ENCODE measurements at places on chromosomes 6 and 20.

DNA sequence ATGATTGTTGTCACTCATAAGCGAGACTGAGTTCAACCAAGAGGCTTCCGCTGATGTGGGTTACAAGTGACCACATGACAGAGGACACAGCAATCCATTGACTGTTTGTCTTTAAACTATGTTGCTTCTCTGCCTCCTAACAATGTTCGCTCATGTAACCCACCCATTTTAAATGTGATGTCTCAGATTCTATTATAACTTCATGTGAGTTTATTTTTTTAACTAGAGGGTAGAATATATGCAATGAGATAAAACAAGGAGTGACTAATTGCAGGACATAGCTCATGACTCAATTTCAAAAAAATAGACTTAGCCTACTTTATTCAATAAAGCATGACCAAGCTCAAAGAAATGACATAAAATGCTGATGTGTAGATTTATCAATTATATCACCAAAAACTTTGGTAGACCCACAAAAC is 119.2 kb upstream of the SASH1 start:
- DNase-seq, result no peak

- DNase-seq, result peak; percentile 70
Observed at GRCh38 chr6:5325173-5325572, 63.9 kb downstream of the FARS2 start.

DNA sequence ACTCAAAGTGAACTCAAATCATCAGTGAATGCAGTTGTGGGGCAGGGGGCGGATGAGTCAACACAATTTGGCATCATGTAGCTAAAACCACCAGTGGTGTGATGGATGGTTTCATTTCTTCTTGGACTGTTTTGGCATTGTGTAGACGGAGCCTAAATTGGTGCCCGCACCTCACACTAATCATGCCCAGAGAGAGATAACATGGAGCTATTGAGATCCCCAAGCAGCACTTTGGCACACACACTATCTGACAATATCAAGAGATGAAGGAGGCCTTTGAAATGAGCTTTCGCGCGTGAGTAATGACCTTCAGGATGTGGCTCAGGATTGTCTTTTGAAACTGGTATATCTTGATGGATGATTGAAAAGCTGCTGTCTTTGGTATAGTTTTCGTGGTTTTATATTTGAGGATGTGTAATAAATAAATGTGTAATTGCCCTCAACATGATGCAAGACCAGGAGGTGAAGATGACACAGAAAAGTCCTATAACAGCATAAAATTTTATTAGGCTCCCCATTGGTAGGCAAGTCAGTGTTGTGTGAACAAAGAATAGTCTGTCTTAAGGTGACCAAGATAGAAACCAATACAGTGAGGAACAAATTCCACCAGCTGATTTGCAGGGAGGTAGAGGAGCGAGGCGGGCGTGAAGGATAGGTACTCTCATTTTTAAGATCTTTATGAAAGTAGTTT is 174.2 kb downstream of the TSHZ2 start:
- DNase-seq, result no peak

- no peak for DNase-seq
Observed at GRCh38 chr6:143698759-143699429, 21.1 kb downstream of the PHACTR2 start.

DNA sequence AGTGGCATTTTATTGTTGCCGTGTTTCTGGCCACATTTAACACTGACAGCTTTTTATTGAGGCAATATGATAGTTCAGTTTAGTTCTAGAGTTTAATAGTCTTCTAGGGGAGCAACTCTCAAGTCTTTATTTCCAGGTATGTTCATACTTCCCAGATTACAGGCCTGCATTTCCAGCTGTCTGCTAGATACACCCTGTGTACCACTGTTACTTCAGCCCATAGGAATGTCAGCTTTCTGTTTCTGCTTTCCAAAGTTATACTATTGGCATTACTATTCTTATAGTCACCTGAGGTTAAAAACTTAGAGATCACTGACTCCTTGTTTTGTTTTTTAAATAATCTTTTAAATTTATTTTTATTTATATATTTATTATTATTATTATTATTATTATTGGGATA is 7.6 kb downstream of the ZNF451 start:
- DNase-seq, result no peak

DNA sequence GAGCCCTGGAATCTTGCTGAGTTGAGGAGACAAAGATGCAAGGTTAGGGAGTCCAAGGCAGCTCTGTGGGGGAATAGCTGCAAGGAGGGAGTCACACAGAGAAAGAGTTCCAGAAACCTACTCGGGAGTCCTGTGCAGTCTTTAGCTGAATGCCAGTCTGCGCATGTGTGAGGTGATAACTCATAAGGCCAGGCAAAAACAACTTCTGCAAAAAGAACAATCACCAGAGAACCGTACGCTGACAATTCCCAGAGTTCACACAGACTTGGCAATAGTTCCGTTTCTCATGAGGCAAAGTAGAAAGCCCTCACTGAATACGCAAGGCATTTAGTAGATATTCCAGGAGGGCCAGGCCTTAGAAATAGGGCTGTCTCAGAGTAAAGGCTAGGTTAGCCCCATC is 135.2 kb upstream of the TAB2 start:
- no peak for DNase-seq

- DNase-seq, result no peak
Observed at GRCh38 chr6:83767033-83767432, 58.1 kb upstream of the SNAP91 start.

- no peak for DNase-seq
Observed at GRCh38 chr6:125009578-125009977, 47.3 kb downstream of the RNF217 start.

- DNase-seq, result no peak
Observed at GRCh38 chr6:39225946-39226437, 3.3 kb downstream of the KCNK5 start.

- DNase-seq, result no peak
Observed at GRCh38 chr6:6217855-6218758, 102.4 kb downstream of the F13A1 start.

DNA sequence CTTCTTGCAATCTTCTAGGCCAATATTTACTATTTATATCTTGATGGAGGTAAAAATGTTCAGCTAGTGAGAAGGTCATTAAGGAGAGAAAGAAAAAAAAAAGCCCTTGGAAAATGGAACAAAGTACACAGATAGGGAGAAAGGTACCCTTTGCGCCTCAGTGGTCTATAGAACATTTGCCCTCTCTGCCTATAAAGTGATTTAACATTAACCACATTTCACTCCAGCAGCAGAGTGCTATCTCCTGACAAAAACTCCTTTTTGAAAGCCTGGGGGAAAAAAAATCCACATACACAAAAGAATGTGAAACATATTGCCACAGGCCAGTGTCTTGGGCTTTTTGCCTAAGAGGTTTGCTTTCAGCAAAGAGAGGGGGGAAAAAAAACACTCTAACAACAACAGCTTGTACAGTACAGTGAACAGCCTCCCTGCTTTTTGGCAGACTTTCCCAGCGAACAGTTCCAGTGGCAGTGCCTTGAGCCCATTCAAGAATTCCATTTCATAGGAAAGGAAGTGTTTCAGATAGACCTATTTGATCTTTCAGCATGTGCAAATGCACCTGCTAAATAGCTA is 695 bp downstream of the ARHGAP18 start:
- DNase-seq, result no peak

DNA sequence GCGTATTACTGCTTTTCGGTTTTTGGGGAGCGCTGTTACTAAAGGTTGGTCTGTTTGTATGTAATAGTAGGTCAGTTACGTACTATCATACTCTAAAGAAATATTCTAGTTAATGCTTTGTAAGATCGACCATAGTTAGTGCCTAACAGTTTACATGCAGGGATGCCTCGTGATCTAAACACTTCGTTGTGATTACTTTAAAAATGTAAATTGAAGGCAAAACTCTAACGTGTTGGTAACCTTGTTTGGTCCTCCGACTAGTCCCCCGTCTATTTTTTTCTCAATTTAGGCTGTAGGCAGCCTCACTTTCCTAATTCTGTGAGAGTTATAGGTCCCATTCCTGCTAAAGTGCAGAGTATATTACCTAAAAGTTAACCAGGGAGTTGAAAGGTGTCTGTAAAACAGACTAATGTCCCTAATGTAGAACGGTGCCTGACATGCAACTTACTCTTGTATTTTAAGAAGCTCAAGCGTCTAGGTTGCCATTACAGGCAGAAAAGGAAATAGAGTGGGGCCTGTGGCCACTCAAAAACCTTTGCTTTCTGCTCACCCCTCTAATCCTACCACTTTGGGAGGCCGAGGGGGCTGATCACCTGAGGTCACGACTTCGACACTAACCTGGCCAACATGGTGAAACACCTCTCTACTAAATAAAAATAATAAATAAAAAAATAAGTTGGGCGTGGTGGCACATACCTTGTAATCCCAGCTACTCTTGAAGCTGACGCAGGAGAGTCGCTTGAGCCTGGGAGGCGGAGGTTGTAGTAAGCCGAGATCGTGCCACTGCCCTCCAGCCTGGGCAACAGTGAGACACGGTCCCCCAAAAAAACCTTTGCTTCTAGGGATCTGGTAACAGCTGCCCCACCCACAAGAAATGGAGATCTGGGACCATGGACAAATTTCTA is 37.8 kb downstream of the HFE start:
- no peak for DNase-seq

DNA sequence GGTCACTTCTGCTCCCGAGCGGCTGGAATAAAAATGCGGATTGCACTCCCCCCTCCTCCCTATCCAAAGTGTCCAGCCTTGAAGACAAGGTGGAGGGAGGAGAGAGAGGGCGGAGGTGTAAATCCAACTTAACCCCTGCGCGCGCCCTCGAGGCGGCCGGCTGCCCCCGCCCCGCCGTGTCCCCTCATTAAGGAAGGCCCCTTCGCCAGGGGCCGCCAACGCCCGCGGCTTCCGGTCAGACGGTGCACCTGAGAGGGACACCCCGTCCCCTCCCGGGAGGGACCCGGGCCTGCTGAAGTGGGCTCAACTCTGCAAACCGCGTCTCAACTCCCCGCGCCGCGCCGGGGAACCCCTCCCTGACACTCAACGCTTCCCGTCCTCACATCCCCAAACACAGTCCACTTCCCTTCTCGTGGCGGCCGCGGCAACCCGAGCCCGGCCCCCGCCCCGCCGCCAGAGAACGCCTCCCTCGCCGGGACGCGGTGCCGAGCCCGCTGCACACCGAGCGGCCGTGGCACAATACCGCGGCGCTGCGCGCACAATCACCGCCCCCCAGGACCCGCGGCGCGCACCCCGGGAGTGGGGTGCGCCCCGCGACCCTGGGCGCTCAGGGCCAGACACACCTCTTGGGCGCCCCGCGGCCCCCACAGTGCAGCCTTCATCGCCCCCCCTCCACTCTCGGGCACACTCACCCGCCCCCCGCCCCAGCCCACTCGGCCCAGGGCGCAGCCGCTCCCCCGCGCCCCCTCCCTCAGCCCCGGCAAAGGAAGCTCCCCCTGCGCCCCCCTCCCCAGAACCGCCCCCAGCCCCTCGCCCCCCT is 102.5 kb downstream of the NOL4L start:
- no peak for DNase-seq

- DNase-seq, result no peak
Observed at GRCh38 chr6:72622094-72622940, 453 bp downstream of the KCNQ5 start.

- DNase-seq, result no peak
Observed at GRCh38 chr6:90445533-90446108, 141.3 kb downstream of the MAP3K7 start.

DNA sequence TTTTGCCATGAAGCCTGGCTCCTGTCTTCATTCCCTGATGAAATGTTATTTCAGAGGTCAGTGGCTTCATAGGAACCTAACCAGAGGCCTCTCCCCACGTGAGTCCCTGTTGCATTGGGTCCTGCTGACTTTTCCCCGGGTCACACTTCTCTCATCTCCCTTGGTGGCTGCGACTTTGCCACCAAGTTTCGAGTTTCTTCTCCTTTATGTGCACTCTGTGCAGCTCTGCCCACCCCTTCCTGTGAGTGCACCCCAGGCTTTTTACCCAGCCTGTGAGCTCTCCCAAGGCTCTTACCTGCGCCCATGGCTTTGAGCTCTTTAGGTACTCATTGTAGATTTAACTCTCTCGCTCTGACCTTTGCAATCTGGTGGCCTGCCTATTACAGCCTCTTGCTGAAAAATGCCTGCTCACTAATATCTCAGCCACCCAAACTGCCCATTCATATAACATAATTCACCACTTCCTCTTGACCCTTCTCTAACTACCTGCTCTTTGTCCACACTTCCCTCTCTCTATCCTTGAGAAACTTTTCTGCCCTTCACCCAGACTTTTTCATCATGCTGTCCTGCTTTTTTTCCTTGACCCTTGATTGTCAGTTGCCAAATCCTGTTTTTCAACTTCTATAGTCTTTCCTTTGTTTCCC is 105.9 kb downstream of the SASH1 start:
- DNase-seq, result no peak

DNA sequence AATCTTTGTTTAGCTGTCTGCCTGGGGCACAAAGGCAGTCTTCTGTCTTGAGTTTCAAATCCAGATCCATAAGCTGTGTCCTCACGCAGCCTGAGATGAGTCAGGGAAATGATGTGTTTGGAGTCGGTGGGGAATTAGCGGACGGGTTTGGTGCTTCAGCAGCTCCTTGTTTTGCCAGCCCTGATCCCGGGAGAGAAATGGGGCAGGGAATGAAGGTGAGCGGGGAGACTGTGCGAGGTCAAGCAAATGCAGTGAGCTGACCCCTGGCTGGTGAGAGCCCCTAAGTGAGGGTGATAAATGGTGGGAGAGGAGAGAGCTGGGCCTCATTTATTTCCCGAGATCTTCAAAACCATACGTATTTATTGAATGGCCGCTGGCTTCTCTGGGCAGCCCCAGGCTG is 21.6 kb downstream of the DUSP22 start:
- DNase-seq, result no peak

- no peak for DNase-seq
Observed at GRCh38 chr20:52172392-52173047, 19.1 kb downstream of the ZFP64 start.

DNA sequence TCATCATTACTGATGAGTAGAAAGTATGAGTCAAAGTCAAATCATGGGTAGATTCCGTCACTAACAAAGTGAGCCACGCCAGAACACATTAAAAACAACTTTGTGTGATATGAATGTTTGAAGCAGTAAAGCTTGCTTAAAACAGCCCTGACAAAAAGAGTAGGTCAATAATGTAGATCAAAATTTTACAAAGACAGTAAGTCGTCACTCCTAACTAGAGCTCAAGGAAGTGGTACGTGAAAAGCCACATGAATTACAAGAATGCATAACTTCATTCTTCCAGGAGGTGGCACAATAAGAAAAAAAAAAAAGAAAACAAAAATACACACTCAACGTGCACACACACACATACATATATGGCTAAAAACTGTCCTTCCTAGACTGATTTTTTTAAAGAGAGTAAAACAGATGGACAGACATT is 69.9 kb downstream of the HACE1 start:
- DNase-seq, result no peak

- no peak for DNase-seq
Observed at GRCh38 chr6:108764580-108764950, 83.7 kb upstream of the ARMC2 start.

- no peak for DNase-seq
Observed at GRCh38 chr6:99563056-99563723, 5.3 kb downstream of the CCNC start.

DNA sequence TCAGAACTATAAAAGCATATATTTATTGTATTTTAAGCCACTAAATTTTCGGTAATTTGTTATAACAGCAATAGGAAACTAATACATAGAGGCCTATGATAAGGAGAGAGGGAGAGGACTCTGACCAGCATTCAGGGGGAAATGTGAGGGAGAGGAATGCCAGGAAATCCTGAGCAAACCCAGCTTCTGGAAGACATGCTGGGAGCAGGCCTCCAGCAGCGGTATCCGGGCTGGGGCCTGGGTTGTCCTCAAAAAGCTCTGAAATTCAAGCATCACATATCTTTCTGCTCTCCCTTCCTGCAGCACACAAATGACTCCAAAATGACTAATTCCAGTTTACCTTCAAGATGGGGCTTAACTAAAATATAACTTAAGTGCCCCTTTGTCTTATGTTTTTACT is 33.4 kb upstream of the RIMS1 start:
- DNase-seq, result no peak

GRCh38 chr6:72894091-72894490 is 272.2 kb downstream of the KCNQ5 start:
- DNase-seq, result no peak
